Activated CD8-positive, alpha-beta T cell treated with anti-CD3 and anti-CD28 coated beads, Interleukin-2, amount 10 ng/mL, durations not matched to agents 7 days and 5 days (primary cell): ENCODE measurements at places on chromosomes 7 and 10. TPM values are rescaled to one million over a fixed set of nuclear protein-coding genes. Genes with fewer than 3 reads are reported as not detected.

Gene PLXNA4
- total RNA-seq = 47.2 TPM

Gene ACTL6B
- not detected for total RNA-seq

Gene PPP1R3C
- not detected for total RNA-seq

Gene FOXP2
- total RNA-seq = not detected

Gene DHX32
- 14.0 TPM for total RNA-seq

Gene FKBP6
- not detected for total RNA-seq

Gene GBX1
- total RNA-seq = not detected

Gene CALML3
- not detected for total RNA-seq

DNA sequence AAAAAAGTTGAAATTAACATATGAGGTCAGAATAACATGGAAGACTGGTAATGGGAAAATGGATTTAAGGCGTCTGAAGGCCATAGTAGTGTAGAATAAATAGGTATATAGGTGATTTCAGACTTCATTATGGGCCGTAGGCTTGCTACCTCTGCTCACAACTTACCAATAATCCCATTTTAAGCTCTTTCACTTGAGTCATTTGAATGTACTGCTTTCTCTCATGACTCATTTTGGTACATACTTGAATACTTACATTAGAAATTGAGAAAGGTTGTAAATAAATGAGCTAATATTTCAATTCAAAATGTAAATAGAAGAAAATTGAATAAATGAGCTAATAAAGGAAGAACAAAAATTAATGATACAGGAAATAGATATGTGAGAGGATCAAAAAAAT, 42.2 kb upstream of the NEUROD6 start:
- DNase-seq = no peak

DNA sequence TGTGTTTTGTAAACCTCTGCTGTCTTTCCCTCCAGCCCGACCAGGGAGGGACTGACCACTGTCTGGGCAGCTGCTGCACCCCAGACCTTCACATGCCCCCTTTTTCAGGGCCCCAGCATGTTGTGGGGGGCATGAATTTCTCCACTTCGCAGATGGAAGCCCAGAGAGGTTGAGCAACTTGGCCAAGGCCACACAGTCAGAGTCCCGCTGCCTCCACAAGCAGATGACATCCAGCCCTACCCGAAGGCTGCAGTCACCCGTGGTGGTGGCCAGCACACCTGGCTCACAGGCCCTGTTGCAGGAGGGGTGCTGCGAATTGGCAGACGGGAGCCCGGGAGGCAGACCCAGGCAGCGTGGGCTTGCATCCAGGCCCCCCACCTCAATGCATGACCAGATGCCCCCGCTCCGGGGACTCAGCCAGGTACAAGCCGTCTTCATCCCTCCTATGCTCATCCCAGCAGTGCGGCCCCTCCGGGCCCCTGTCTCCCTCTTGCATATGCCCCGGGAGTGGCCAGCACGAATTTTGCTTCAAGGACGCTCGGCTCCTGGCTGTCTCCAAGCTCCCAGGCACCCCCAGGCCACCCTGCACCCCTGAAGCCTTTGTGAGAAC, 36.0 kb upstream of the PDGFA start:
- DNase-seq = no peak

- no peak for DNase-seq
These were observed 87.4 kb downstream of the CCNY start for GRCh38 chr10:35423505-35424306.

DNA sequence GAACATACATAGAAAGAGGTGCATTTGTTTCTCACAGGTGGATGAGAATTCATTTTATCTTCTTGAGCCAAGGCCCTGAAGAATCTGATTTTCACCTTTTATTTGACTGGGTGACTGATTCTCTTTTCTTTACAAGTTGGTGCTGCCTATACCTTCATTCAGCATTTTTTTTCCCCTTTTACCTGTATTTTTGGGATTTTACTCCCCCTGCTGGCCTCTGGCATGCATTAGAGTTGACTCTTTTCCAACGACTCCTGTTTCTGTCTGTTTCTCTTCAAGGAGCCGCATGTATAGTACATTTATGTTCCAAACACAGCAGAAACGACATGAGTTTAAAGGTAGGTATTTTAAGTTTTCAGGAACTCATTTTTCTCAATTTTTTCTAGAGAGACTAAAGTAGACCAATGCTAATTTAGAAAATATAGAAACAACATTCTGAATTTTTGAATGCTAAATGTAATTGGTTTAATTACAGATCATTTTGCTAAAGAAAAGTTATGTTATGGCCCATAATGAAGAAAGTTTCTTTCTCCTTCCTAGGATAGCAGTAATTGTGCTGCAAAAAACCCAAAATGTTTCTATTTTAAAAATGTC, 149.8 kb upstream of the HDAC9 start:
- DNase-seq = peak; percentile 34

- DNase-seq = peak; percentile 43
These were observed 93.9 kb upstream of the PDGFA start for GRCh38 chr7:613442-614140.

DNA sequence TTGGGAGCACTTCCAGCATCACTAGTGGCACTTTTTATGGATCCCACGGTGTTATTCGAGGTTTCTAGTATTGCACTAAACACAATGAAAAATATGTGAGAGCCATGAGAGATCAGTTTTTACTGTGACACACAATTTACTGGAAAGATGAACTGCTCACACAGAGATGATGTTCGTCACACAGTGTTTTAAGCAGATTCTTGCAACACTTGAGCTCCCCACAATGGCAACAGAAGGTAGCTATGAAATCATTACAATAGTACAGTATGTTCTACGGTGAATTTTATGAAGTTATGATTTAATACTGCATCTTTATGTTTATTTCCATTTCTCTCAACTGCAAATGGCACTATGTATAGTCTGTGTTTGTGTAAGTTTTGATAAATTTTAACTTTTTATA, 27.4 kb upstream of the ENTPD1 start:
- DNase-seq = no peak

GRCh38 chr10:58892031-58892531, 284.4 kb upstream of the PHYHIPL start:
- no peak for DNase-seq

- no peak for DNase-seq
These were observed 23.0 kb upstream of the RHEB start for GRCh38 chr7:151542606-151543130.

DNA sequence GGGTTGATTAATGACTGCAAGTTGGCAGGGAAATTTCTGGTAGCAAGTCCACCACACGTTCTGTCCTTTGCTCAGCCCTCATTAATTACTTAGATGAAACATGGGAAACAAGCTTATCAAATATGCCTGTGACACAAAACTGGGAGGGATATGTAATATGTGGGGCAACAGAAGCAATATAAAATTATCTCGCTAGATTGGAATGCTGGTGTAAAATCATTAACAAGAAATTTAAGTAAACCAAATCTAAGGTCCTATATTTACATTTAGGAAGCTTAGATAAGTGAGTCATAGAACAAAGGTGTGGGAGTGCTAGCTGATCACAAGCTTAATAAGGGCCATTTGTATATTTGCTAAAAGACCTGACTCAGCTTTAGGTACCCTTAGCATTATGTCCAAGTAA, 23.5 kb downstream of the TRPV5 start:
- no peak for DNase-seq

- no peak for DNase-seq
These were observed 161.4 kb downstream of the CCDC3 start for GRCh38 chr10:12839941-12840611.

- no peak for DNase-seq
These were observed 64.5 kb downstream of the PDIA4 start for GRCh38 chr7:148963583-148964482.

GRCh38 chr7:82625377-82625776, 181.8 kb upstream of the CACNA2D1 start:
- no peak for DNase-seq

DNA sequence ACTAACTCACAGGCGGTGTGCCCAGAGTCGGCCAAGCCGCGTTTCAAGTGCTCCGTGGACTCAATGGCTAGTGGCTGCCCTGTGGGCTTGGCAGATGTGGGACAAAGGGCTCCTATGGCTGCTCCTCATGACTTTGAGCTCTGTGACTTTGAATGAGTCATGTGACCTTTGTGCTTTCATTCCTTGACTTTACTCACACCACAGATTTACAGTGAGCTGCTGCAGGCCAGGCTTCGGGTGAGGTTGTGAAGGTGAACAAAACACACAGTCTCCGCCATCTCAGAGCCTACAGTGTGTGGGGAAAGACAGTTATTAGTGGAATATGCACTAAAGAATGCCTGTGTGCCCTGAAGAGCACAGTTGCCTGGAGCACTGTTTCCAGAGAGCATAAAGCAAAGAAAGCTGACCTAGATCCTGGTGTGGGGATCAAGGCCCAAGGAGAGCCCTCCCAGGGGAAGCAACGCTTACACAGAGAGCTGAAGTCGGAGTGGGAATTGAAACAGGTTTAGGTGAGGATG, 29.7 kb upstream of the PLEKHA1 start:
- no peak for DNase-seq

DNA sequence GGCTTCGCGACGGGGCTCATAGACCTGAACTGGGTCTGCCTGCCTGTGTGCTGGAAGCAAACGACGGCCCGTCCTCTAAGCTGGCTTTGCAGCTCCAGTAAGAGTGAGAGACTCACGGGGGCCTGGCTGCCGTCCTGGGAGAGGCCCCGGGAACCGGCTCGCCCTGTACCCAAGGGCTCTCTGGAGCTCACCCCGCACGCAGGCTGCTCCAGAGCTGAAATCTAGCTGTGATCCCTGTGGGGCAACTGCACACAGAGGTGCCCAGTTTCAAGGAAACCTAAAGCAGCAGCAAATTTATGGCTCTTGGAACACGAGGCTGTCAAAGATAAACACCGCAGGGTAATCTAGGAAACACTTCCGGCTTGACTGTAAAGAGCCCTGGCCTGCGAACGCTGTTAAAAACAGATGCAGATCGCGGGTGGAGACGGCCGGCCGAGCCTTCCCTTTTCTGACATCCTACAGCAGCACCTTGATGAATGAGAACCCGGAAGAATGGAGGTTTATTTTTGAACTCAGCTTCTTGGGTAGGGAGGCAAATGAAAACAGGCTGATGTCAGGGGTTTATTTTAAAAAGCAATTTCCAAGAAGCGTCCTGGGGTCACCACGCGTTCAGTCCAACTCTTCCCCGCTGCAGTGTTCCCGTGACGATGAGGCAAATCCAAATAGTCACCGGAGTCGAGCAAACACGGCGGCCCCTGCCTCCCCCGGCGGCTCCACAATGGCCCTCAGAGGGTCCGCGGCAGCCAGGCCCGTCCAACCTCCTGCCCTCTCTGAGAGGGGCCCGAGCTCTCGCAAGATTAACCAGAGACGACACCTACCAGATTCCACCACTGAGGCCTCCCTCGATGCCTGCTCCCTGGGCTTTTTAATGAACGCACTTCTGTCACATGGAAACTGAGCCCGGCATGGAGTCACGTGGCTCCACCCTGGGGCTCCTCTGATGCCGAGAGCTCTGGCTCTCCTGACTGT, 29.6 kb downstream of the AMZ1 start:
- DNase-seq = peak; percentile 49

- DNase-seq = peak; percentile 85
These were observed 11.3 kb upstream of the KAZALD1 start for GRCh38 chr10:101050208-101051069.

GRCh38 chr7:92813390-92814024, 22.9 kb downstream of the CDK6 start:
- no peak for DNase-seq

GRCh38 chr7:14480281-14480680, 422.3 kb downstream of the DGKB start:
- no peak for DNase-seq

DNA sequence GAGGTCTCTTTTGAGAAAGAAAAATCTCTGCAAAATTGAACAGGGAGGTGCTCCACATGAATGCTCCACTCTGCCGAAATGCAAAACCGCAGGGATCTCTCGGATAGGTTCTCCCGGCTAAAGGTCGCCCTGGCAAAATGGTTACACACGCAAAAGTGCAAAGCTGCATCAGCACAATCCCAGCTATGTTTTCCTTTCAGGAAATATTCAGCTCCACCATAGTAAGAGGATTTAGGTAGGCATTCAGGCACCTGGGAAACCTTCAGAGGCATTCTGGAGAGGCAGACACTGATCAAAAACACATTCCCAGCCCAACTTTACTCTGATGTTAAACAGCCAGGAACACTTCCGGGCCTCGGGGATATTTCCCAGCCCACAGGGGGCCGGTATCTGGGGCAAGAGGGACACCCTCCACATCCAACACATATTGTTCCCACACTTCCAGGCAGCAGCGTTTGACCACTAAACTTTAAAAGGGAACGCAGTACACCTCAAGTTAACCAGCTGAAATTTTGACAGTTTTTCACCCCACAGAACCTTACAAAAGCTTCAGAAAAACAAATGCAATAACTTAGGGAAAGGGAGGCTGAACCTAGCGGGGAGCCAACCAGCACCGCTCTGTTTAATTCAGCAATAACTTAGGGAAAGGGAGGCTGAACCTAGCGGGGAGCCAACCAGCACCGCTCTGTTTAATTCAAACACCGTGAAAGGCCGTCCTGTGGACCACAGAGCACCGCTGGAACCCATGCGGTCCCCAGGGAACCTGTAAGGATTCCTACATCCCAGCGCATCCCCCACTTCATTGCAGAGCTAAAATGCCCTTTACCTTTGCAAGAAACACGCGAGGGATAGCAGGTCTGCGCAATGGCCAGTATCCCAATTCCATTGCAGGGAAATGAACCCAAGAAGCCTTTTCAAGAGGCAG, 45.9 kb downstream of the TNS3 start:
- DNase-seq = no peak

GRCh38 chr7:33807779-33808482, 97.4 kb upstream of the BMPER start:
- no peak for DNase-seq

GRCh38 chr7:27241189-27242056, 1.2 kb upstream of the EVX1 start:
- DNase-seq = no peak

GRCh38 chr10:15112657-15113056, 15.5 kb downstream of the RPP38 start:
- no peak for DNase-seq

DNA sequence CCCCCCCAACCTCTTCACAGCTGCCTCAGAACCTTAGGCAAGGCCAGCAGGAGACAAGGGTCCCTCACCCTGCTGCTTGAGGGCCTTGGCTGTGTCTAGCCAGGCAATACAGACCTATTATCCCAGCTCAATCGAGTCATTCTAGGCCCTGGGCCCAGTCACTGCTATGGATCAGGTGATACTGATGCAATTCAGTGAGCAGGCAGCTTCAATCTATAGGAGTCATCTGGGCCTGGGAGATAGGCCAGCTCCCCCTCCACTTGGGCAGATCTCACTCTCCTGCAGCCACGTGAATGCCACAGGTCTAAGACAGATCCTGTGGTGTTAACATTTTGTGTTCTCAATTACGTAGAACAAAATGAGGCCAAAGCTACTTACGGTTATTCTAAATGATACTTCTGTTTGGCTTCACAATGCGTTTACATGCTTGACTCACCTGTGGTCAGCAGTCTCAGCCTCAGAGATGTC, 68.0 kb upstream of the LRRC4 start:
- no peak for DNase-seq
